ENCODE measurements at places on chromosomes 2 and 18. TPM values are rescaled to one million over a fixed set of nuclear protein-coding genes. Genes with fewer than 3 reads are reported as not detected.

The PDE1A gene
- 4.6 TPM for total RNA-seq

The UGT1A3 gene
- not detected for total RNA-seq

The RAB27B gene
- total RNA-seq, result 66.6 TPM

The IL1R2 gene
- total RNA-seq, result 4.9 TPM

The CXCR1 gene
- 1.7 TPM for total RNA-seq

The DSG3 gene
- total RNA-seq, result not detected

The ALPI gene
- total RNA-seq, result not detected

The RTP5 gene
- total RNA-seq, result 0.10 TPM

DNA sequence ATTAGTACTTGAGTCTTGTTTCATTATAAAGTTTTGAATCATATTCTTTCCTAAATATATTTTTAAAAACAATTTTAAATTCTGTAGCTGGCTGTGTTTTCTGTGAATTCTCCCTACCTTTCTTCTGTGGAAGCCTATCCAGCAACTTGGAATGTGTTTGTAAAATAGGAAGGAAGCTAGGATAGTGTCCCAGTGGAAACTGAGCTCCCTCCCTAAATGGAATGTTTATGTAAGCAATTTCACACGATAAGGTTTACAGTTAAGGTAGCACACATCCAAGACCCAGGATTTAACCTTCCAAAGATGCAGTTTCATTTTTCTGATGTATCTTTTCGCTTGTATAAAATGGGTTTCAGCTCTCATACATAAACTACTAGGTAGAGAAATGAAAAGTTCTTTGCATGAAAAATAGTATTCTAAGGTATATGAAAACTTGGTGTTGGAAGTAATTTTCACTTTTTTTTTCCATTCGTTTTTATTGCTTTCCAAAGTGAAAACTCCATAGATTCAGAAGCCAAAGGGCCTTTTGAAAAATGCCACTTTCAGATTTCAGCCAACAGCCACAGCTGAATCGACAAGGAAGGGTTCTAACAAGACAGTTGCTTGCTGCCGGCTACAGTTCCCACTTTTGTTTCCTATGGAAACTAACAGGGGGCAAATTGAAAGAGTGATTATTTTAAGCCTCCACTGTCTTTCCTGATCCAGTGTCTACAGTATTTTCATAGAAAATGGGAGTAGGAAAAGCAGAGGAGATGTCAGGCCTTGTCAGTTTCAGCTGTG lies 405.1 kb upstream of the POU3F3 start:
- DNase-seq, result no peak

- no peak for DNase-seq
These were observed 59.6 kb downstream of the SPIRE1 start for GRCh38 chr18:12598181-12598930.

DNA sequence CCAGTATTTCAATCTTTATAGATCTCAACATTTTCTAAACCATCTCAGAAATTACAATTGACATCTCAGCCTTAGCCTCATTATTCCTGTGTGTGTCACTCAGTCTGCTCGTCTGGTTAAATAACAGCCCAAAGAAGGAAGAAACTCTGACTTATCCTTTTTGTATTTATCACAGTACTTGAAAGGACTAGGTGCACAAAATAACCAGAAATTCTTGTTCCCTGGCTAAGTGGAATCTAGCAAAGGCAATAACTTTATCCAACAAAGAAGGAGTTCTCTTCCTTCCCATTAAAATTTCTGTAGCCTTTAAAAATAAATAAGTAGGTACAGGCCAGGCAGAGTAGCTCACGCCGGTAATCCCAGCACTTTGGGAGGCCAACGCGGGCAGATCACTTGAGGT lies 139.9 kb upstream of the PID1 start:
- no peak for DNase-seq

DNA sequence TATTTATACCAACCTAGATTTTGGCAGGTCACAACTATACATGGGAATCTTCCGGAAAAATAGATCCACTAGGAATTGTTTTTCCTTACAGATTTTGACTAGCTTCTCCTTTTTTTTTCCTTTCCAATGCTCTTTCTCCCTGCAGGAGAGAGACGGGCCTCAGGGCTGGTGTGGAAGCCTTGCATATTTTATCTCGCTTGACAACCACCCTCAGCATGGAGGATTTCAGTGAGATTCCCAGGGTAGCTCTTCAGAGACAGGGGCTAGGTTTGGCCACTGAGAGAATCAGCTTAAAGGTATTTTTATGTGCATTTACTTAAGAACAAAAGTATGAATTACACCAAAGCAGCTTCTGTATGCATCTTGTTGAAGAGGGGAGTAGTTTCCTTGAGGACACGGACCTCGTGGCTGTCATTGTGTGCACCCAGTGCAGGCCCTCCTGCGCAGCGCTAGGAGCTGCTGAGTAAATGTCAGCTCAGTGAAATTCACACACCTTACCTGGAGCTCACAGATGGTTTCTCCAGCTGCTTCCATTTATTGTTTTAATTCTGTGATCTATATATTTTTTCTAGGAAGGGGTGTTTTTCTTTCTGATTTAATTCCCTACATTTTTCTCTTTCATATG lies 54.4 kb downstream of the TRAPPC12 start:
- DNase-seq, result no peak

DNA sequence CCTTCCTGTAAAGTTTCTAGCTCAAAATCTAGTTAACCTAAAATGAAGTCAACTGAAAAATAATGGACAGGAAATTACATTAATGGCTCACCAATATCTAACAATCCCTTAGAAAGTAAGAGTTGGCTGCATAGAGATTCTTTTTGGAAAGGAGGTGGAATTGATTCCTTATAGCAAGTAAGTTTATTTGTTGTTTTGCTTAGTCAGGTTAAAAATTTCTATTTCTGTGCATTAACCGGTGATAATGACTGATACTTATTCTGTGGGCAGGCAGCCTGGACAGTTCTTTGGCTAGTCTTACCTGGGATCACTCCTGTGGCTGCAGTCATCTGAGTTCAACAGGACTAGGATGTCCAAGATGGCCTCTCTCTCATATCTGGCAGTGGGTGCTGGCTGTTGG lies 6.9 kb upstream of the BCL2L11 start:
- DNase-seq, result no peak

- no peak for DNase-seq
These were observed 52.1 kb downstream of the ABCG8 start for GRCh38 chr2:43890855-43891254.

DNA sequence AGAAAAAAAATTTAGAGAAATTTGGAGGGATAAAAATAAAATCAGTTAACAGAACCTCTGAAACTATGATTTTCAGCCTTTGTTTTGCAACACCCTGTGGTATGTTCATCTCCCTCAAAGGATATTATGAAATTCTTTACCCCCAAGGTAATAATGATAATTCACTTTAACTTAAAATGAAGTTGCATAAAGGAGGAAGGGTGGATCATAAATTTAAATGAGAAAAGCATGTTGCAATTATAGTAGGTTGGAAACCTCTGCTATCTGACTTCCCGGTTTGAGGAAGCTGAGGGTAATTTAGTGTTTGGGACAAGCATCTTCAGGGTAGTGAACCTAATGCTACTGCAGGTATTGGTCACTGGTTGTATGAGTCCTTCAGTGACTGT lies 102.9 kb downstream of the BABAM2 start:
- no peak for DNase-seq

DNA sequence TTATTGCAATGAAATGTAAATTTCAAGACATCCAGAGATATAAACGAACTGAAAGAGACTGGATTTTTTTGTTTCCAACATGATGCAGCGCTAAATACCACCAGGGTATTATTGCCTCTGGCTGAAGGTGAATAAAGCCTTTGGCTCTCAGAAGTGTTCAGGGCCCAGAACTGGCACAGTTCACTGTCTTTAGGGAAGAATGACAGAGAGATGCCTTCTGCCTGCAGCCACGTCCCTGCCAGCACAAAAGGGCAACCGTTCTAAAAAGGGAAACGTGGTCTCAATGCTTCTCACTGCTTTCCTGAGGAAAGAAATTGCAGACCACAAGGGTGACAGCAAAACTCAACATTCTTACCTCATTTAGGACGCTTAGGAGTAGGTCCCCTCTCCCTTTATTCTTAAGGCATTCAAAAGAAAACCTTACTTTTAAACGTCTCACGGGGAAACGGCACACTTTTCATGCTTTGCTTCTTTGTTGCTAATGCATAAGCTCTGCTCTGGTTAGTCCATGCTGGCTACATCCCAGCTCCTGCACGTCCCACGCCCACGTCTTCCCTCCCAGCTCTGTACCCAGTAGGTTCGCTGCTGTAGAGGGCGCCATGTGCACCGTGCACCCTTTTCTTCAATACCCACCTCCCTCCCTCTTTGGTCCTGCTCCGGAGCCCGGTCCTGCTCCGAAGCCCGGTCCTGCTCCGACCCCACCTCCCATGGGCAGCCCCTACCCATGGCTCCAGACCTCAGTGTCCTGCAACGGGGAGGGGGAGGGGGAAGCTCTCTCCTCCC lies 171.0 kb downstream of the HRH4 start:
- DNase-seq, result no peak

DNA sequence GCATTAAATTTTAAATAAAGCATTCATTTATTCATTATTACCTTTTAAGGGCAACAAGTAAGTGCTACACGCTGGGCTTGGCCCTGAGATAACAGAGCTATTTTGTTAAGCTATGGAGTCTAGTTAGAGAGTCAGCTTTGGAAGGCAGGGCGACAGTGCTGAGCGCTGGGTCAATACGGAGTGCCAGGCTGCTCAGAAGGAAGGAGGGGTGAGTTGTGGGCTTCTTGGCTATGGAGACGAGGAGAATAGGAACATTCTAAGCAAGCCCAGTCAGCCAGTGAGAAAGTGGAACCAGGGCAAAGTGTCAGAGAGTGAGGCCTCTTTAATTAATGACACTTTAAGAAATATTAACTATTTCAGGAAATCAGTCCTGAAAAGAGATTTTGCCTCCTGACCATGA lies 288.4 kb downstream of the LRRTM1 start:
- DNase-seq, result no peak

DNA sequence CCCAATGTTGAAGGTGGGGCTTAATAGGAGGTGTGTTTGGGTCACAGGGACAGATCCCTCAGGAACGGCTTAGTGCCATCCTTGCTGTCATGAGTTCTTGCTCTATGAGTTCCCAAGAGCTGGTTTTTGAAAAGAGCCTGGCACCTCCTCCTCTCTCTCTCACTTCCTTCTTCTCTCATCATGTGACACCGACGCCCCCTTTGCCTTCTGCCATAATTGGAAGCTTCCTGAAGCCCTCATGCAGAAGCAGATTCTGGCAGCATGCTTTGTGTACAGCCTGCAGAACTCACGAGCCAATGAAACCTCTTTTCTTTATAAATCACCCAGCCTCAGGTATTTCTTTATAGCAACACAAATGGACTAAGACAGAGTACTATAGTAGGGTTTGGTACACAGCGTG lies 100.4 kb upstream of the SH3BP4 start:
- no peak for DNase-seq

- DNase-seq, result no peak
These were observed 49.6 kb upstream of the CHMP1B start for GRCh38 chr18:11801573-11801972.

- DNase-seq, result no peak
These were observed 596.4 kb downstream of the FBXO15 start for GRCh38 chr18:73551211-73551610.

GRCh38 chr2:54206596-54206995 lies 49.4 kb downstream of the TSPYL6 start:
- no peak for DNase-seq

GRCh38 chr2:201220102-201220570 lies 37.2 kb downstream of the CASP10 start:
- no peak for DNase-seq
